ENCODE measurements at places on chromosomes 16 and 17.

GRCh38 chr17:3763777-3764170 is 37.2 kb downstream of the ITGAE start:
- no peak for DNase-seq

- no peak for DNase-seq
Observed at GRCh38 chr16:57405097-57405496, 530 bp downstream of the CCL17 start.

DNA sequence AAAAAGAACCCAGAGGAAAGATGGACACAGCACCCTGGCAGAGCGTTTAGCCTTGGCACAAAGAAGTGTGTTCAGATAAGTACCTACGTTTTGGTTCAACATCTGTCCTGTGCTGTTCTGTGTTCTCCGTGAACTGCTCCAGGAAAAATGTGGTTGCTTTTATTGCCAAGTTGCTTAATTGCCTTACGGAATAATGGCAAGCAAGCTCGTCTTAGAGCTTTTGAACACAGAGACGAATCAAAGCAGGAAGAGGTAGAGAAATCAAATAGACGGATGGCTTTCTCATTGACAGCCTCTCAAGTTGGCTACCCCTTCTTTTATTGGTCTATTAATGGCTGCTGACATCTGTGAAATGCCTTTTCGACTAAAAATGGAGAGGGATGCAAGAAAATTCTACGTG is 911.1 kb upstream of the EEF2KMT start:
- DNase-seq, result no peak

DNA sequence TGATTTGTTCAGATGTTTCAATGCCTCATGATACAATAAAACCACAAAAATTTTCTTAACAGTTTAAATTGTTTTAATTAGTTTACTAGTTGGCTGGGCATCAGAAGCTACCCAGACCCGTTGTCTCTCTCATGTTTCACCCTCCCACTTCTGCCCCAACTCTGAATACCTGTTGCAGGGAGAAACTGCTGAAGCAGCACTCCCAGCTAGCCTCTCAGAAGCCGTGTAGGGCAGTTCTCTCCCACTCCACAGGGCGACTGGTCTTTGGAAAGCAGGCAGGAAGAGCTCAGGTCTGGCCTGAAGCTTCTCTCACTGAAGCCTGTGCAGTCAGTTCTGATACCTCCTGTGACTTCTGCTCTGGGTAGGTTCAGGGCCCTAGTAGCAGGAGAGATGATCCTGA is 1.6 kb upstream of the EDC4 start:
- no peak for DNase-seq

GRCh38 chr17:1996800-1997288 is 28.3 kb downstream of the RTN4RL1 start:
- no peak for DNase-seq

- DNase-seq, result no peak
Observed at GRCh38 chr17:57858838-57859237, 9.0 kb upstream of the MRPS23 start.

GRCh38 chr16:278863-279366 is 1.5 kb upstream of the ARHGDIG start:
- DNase-seq, result no peak

- no peak for DNase-seq
Observed at GRCh38 chr16:67164599-67165061, at the start of gene HSF4. Gene HSF4 (plus strand): TSS chr16:67164745. CDS start chr16:67164812, 67 bp downstream.

DNA sequence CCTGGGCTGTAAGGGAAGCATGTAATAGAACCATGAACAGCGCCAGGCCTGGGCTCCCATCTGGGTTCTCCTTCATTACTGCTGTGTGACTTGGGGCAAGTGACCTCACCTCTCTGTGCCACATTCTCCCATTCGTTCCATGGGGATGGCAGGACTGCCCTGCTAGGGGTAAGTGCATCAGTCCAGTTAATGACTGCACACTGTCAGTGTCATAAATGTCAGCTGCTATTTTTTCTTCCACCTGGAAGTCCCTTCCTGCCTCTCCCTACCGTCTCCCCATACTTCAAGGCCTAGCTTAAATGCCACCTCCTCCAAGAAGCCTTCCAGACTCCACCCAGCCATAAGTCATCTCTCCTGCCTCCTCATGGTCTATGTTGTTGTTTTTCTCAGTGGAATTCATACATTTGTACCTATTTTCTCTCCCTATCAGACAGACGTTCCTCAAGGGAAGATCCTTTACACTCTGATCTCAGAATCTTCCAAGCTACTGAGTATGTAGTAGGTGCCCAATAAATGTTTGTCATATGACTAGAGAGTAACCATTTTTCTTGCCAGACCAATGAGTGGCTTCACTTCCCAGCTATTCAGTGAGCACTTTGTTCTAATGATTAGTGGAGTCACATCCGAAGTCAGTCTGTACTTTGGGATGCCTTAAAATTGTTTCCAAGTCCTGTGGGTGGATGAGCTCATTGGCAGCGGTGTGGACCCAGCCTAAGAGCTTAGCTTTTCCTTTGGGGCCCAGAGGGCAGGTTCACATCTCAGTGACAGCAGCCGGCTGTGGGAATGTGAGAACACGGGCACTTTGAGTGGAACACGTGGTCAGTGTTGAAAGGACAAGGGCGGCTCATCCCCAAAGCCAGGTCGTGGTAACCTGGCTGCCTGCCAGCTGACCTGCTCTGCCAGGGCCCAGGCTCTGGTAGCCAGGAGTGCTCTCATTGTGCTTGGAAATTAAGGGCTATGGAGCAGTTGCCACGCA is 147.5 kb upstream of the GSE1 start:
- no peak for DNase-seq

DNA sequence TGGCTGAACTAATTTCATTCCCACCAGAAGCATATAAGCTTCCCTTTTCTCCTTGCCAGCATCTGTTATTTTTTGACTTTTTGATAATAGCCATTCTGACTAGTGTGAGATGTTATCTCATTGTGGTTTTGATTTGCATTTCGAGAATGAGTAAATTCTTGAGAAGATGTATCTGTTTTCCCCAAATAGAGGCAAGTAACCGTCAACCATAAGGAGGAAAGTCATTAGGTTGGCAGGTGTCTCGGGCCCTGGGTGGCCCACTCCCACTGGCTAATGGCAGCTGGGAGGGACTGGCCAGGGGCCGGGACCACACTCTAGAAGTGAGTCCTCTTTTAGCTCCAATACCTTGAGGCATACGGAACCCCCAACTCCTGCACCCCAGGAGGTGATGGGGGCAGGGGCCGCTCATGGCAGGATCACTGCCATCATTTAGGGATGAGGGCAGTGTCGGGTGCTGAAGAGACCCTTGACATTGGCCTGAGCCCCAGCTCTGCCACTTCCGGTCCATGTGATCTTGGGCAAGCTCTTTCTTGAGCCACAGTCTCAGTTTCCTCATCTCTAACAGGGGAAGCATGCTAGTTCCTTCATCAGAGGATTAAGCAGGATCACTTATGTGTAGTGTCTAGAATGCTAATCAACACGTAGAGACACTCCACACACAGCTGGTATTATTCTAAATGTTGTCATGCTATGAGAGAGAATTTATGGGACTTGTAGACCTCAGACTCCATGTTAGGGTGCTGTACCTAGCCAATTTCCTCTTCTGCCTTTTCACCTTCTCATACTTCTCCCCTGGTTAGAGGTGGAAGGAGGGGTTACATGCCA is 44.3 kb downstream of the RGS9 start:
- DNase-seq, result no peak

DNA sequence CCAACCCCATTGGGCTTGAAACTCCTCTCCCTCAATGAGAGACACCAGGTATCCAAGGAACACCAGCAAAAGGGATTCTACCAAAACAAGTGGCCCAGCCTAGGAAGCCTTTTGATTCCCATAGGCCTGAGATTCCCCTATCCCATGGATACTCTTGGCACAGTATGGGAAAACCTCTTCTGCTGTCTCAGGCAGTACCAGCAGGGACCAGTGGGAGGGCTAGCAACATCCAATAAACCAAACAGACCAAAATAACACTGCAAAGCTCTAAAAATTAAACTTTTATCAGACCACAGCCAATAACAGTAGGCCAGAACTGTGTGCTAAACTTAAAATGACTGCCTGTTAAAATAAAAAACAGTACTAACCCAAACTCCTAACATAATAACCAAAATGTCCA is 153.9 kb upstream of the CES5A start:
- DNase-seq, result no peak

DNA sequence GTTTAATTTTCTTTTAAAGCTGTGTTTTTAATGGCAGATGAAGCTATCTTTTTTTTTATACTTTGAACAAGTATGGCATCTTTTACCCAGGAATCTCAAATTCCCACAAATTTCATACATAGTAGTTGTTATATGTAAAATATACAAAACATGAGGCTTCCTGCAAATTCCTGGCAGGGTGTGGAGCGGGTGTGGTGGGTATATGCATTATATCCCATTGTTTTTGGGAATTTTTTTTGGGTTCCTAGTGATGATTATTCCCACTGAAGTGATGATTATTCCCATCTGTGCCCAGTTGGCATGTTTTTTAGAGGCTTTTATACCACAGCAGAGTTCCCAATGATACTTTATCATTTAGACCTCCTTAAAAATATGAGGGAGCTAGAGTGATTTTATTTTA is 320.4 kb downstream of the ZFHX3 start:
- DNase-seq, result no peak

GRCh38 chr17:14372905-14373613 is 72.2 kb downstream of the HS3ST3B1 start:
- DNase-seq, result no peak

- DNase-seq, result no peak
Observed at GRCh38 chr17:1951920-1952319, 73.2 kb downstream of the RTN4RL1 start.

GRCh38 chr17:48732688-48733629 is 4.4 kb upstream of the HOXB13 start:
- DNase-seq, result no peak

- DNase-seq, result no peak
Observed at GRCh38 chr16:79868841-79869240, 268.3 kb upstream of the MAF start.

DNA sequence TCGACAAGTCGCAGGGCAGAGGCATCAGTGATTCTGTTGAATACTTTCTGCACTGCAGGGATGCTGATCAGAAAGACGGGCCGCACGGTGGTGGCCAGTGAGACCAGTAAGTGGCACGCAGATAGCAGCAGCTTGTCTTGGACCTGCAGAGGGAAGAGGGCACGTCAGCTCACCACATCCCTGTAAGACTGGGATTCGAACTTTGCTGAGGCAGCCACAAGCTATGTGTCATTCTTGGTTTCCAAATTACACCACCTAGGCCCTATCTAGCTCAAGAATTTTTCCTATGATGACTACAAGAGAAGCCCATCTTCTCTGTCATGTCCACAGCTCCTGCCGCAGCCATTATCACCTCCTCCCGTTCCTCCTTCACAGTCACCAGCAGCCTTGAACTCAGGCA is 49.4 kb upstream of the GSG1L start:
- no peak for DNase-seq

- no peak for DNase-seq
Observed at GRCh38 chr16:3049921-3050481, 3.6 kb downstream of the MMP25 start.

- no peak for DNase-seq
Observed at GRCh38 chr17:1087381-1088241, 90.7 kb downstream of the TIMM22 start.

DNA sequence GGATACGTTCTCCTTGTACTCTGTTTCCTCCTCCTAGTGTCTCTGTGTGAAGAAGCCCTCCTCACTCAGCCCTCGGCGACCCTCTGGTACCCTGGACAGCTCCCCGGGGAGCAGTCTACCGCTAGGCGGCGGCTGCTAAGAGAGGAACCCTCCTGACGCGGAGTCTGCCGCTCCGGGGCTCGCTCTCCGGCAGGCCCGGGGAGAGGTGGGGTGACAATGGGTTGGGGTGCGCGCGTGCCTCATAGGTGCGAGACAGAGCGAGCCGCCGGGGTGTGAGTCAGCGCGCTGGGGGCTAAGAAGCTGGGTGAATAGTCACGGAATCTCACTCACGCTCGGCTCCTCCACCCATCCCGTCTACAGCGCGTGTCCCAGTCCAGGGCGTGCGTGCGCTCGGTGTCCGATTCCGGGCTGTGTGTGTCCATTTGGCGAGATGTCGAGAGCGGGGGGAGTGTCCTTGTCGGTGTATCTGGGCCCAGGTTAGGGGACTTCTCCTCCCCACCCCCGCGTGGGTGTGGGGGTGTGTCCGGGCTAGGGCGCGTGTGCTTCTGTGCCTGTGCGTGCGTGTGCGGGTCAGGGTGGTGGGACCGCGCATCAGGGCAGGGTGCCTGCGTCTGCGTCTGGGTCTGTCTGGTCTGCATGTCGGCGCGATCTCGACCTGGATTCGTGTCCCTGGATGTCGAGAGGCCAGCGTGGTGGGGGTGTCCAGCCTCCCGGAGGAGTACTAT is 577 bp upstream of the HS3ST2 start:
- DNase-seq, result no peak

DNA sequence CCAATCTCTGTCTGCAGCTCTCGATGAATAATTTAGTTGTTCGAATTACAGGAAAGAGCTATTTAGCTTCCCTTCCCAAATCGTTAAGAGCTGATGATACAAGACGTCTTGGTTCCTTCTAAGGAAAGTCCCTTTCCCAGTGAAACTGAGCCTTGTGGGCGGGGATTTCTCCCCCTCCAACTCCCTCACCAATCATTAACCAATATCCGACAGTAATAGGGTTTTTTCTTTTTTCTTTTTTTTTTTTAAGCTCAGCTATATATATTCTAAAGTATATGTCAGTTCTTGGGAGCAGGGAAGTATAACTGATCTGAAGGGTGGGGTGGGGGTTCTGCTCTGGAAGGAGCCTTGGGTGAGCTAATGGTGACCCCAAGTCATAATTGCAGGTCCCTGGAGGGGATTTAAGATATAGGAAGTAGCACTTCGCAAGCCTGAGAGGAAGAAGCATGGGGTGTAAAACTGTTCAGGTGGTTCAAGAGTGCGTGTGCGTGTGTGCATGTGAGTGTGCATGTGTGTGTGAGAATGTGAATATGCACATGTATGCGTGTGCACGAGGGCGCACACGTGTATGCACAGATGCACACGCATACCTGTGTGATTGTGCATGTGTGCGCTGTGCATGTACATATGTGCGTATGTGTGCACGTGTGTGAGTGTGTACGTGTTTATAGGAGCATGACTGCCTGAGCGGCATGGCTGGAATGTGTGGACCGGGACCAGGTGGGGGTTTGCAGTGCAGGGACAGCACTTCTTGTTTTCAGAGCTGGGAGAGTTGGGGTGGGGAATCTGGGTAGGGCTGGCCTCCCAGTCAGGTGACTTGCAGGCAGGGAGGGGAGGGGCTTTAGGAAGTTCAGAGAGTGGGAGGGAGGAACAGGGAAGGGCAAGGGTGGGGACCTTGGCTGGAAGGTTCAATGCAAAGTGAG is 42.7 kb downstream of the SOCS3 start:
- DNase-seq, result no peak

GRCh38 chr17:6269478-6269877 is 165.4 kb downstream of the AIPL1 start:
- no peak for DNase-seq

GRCh38 chr17:81323411-81323868 is 28.3 kb upstream of the SLC38A10 start:
- DNase-seq, result no peak

- no peak for DNase-seq
Observed at GRCh38 chr16:57262841-57263540, 17.9 kb downstream of the ARL2BP start.

DNA sequence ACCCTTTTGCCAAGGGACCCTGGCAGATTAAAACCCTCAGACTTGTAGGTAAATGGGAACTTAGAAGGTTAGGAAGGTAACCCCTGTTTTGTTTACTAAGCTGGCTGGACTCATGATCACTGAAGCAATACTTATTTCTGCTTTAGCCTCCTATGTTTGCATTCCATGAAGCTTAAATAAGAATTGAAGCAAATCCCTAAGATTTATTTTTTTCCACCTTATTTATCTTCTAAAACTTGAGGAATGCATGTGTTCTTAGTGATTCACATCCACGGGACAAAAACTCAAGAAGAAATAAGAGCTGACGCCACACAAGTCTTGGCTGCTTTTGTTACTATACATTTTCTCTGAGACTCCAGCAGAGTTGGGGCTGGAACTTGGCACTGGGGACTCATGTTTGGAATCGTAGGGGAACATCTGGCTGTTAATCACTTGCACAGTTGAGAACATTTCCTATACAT is 35.5 kb downstream of the CLUAP1 start:
- DNase-seq, result no peak
